ENCODE measurements at places on chromosomes 4 and X.
A peak's percentile ranks its signal among the peaks of the same experiment; 100 is the strongest.

DNA sequence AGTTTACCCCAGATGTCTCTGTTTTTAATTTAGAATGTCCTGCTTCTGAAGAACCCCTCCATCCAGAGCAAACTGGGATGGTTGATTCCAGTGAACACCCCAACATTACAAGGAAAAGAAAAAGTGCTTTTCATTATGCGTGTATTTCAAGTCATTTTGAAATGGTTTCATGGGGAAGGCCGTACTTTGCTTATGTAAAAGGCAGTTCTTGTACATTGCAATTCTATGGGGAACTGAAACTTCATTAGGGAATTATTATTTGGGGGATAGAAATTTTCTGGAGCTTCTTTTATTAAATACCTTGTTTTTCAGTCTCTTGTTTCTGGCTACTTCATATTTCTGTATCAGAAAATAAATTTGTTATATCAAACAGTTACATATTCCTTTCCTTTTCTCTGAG is 96.9 kb upstream of the ZNF518B start:
- DNase-seq: no peak

DNA sequence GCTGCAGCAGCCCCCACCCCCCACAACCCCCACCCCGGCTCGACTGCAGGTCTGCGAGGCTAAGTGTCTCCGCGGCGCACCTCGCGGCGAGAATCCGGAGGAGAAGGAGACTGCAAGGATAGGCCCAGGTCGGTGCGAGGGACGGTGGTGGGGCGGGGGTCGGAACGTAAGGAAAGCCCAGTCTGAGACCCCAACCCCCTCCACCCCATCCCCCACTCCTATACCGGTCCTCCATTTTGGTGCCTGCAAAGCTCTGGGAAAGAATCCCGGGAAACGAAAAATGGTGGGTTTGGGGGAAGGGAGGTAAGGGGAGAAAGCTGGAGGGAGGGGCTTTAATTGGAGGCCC is 614 bp downstream of the BEX3 start:
- DNase-seq: peak; percentile 37

DNA sequence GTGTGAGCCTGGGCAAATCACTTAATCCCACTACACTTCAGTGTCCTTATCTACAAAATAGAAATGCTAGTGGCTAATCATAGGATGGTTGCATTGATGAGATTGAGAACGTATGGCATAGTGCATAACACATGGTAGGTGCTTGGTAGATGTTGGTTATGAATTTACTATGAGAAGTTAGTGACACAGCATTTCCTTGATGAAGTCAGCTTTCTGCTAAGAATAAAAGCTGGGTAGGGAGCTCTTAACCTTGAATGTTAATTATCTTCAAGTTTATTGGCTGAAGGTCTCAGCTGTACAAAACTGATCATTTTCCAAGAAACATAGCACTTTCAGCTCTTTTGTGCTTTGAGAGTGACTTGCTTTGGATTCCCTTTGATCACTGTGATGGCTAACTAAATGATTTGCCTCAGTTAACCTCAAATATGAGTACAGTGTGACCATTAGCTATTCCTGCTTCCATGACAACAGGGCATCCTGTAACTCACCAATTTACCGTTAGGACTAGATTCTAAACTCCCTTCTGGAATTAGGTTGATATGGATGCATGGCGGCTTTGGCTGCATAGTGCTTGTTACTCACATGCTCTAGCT is 17.8 kb downstream of the PDK3 start:
- DNase-seq: no peak

DNA sequence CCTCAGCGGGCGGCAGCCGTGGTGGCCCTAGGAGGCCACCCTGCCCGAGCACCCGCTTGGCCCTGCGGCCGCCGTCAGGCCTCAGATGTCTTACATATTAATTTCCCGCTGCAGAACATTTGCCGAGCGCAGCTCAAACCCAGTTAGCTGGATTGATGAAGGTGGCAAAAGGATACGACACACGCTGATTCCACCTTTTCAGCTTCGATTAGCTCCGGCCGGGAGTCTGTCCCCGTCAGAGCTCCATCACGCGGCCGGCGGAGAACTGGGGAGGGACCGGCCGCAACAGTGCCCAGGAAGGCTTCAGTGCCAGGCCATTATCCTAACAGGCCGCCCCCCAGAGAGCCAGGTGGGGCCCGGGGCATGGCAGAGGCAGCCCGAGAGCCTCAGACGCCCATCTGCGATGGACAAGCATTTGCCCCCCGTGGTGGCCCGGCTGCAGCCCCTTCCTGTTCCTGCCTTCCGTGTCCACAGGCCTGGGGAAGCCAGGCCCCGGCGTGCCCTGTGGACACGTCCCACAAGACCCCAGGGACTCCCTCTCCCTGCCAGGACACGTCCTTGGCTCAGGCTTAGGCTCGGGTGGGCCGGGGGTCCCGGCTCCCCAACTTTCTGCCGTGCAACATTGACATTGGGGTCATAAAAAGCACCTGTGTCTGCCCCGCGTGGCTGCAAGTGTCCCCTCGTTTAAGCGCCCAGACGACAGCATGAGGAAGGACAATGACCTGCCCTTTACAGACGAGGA is 133.8 kb upstream of the NKX1-1 start:
- no peak for DNase-seq
